Sigmoid colon (tissue), 7 donors: ENCODE measurements at places on chromosomes 4 and X.
A peak's percentile ranks its signal among the peaks of the same experiment; 100 is the strongest.

GRCh38 chrX:20204351-20204750 lies 62.4 kb downstream of the RPS6KA3 start:
- DNase-seq: no peak

GRCh38 chrX:12954981-12955380 lies 19.9 kb upstream of the TMSB4X start:
- no peak for DNase-seq

DNA sequence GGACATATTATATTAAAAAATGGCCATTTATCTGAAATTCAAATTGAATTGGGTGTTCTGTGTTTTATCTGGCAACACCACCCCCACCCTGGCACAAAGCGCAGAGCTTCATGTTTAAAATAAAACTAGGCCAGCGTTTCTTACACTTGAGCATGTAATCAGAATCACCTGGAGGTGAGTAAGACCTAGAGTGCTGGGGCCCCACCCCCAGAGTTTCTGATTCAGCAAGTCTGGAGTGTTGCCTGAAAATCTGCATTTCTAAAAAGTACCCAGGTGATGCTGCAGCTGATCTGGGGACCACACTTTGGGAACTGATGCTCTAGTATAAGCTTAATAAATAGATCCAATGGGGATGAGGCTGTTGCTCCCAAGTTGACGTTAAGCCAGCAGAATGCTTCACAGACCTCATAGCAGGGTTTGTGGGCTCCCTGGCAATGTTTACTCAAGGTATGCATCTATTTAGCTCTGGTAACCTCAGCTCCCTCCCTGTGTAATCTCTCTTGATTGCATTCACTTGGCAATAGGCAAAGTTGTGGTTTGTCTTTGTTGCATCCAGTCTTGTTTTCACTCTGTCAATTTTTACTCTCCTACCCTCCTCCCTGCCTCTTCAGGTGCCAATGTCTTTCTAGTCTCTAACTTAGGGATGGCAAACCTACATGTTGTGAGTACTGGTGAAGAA lies 99.8 kb upstream of the TEX13D start:
- DNase-seq: no peak

- DNase-seq: no peak
Observed at GRCh38 chrX:36436361-36436760, 516.8 kb downstream of the CFAP47 start.

GRCh38 chrX:50905334-50905733 lies 5.2 kb upstream of the BMP15 start:
- no peak for DNase-seq

DNA sequence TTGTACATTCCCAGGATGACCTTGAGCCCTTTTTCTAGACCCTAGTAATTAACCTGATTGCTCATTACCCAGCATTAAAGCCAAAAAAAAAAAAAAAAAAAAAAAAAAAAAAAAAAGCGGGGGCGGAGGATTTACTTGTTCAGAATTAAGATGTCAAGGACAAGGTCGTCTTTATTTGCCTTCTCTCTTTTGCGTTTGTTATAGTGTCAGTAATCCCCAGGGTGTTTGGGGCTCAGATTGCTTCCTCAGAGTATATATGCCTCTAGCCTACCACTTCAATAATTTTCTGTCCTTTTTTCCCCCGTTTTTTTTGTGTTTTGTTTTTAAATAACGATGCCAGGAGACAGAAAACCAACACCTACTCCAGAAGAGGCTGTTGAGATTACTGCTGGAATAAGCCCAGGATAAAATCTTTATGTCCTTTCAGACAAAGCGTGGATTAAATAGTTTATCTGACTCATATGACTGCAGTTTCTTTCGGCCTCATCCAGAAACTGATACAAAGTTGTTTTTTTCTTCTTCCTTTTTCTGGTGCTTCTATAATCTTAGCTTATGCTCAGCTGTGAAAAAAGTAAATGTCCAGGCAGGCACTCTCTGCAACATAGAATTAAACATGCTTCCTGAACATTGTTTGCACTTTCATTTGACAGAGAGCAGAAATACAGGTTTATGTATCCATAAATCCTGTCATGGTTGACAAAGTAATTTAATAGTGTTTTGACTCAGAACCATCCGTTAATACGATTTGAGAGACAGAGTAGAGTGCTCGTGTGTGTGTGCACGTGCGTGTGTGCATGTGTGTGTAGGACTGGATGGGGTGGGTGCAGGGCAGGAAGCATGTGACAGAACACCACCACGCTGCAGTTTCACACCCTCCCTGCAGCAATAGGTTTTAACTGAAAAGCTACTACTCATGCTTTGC lies 138.6 kb downstream of the AFF1 start:
- DNase-seq: peak; percentile 82

GRCh38 chr4:15344041-15344440 lies 83.8 kb upstream of the C1QTNF7 start:
- no peak for DNase-seq

DNA sequence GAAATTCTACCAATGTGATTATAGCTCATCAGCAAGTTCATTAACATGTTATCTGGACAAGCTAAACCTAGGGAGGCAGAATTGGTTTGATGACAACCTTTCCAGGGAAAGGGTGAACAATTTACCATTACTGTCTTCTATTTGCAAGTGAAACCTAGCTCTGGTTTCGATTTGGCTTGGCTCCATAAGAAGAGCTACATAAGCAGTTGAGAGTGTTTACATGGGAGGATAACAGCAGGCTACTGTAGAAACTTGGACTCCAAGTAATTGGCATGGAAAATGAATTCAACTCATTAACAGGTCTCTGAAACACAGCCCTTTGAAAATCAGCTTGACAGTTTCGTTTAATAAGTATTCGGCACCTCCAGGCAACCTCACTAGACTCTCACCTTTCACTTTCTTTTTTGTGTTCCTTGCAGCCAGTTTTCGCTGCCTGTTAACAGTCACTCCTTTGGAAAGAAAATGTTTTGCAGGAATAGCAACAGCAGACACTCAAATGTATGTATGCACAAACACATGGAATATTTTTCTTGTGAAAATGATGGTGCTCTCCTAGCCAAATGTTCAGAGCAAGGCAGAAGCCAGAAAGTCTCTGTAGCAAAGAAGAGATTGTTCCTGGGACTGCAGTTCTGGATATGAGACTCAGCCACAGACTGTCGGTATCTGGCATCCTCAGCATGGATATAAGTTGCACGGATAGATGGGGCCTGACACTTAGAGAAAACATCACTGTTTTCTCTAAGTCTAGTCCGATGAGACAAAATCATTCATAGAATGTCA lies 27.5 kb downstream of the POU3F4 start:
- no peak for DNase-seq

DNA sequence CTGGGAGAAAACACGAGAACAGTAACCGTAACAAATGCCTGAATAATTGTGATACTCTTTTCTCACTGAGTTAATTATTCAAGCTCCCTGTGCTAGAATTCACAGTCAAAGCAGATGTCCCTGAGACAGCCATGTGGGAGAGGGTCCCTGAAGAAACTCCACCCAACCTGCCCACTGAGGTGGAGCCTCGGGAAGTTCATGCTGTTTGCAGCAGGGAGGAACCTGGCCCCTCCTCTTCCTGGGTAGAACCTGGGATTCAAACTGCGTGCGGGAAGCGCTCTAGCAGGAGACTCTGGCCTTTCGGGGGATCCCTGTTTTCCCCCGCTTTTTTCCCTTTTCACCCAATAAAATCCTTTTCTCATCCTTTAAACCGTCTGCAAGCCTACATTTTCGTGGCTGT lies 20.2 kb upstream of the RHOH start:
- DNase-seq: no peak

DNA sequence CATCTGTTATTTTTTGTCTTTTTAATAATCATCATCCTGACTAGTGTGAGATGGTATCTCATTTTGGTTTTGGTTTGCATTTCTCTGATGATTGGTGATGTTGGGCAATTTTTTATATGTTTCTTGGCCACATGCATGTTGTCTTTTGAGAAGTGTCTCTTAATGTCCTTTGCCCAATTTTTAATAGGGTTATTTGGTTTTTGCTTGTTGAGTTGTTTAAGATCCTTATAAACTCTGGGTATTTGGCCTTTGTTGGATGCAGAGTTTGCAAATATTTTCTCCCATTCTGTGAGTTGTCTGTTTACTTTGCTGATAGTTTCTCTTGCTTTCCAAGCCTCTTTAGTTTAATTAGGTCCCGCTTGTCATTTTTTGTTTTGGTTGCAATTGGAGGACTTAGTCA lies 152.1 kb upstream of the MED14 start:
- DNase-seq: no peak

GRCh38 chrX:66200855-66201795 lies 37.1 kb downstream of the HEPH start:
- DNase-seq: no peak

GRCh38 chr4:168509786-168510185 lies 12.9 kb downstream of the PALLD start:
- no peak for DNase-seq

- no peak for DNase-seq
Observed at GRCh38 chr4:74967324-74967723, 34.4 kb downstream of the PARM1 start.

DNA sequence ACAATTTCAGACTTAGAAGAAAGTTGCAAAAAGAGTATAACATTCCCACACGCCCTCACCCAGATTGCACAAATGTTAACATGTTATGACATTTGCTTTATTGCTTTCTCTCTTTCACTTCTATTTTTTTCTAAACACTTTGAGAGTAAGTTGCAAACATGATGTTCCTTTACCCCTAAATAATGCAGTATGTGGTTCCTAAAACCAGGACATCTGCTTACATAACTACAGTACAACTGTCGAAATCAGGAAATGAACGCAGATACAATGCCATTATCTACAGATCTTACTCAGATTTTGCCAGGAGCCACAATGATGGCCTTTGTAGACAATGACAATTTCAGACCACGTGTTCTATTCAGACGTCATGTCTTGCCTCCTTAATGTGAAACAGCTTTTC lies 22.4 kb downstream of the SH3TC1 start:
- DNase-seq: no peak

GRCh38 chr4:100422894-100423293 lies 94.9 kb downstream of the EMCN start:
- no peak for DNase-seq

DNA sequence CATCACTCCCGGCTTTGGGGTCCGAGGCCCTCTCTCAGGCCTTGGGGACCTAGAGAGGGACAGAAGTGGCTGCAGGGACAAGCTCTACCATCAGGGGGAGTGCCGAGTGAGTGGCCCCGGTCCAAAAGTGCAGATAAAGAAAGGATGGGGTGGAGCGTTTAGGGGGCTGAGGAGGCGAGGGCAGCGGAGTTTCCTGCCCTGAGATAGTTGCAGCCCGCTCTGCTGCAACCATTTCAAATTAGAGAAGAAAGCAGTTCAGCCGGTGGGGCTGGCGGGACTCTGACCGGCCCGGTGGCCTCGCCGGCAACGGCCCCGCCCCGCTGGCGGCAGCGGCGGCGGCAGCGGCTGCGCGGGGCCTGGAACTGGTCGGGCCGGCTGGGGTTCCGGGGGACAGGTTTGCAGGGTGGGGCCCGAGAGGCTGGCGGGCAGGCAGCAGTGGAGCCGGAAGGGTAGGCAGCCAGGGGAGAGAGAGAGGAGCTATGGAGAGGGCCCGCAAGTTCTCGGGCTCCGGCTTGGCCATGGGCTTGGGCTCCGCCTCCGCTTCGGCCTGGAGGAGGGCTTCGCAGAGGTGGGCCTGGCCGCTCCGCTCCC lies 7.6 kb downstream of the DLG3 start:
- peak; percentile 79 for DNase-seq

DNA sequence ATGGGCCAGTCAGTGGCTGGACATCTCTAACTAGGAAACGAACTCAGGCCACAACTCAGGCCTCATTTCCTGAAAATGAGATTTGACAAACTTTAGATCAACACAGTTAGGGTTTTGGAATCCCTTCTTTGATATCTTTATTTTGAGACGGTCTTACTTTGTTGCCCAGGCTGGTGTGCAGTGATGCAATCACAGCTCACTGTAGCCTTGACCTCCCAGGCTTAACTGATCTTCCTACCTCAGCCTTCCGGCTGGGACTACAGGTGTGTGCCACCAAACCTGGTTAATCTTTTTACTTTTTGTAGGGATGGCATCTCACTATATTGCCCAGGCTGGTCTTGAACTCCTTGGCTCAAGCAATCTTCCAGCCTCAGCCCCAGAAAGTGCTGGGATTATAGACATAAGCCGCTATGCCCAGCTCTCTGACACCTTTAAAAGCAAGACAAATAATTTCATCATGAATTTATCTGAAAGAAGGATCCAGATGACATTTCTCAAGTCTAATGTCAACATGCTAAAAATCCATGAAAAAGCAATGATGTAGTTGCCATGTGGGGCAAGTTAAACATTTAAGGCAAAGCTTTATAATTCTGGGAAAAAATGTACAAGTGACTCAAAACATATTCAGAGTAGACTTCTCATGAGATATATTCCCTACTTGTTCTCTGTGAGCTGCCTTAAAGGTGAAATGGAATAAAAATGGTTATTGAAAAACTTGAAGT lies 89.1 kb upstream of the CBR4 start:
- DNase-seq: no peak

- no peak for DNase-seq
Observed at GRCh38 chr4:8079031-8079885, 79.4 kb downstream of the ABLIM2 start.

DNA sequence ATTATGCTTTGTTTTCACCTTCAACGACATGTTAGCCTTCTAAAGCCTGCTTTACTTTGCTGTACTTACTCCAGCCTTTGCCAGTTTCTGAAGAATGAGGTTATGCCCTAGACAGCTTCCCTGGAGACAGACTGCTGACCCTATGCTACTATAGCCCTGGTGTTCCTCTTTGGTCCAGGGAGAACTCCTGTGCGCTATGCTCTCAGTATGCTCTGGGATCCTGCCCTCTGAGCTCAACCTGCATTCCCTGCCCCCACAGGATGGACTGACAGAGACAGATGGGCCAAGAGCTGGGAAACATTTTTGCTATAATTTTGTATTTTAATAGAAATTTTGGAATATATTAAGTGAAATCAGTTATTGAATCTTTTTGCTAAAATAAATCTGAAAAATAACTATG lies 425.9 kb downstream of the TMA16 start:
- DNase-seq: no peak

DNA sequence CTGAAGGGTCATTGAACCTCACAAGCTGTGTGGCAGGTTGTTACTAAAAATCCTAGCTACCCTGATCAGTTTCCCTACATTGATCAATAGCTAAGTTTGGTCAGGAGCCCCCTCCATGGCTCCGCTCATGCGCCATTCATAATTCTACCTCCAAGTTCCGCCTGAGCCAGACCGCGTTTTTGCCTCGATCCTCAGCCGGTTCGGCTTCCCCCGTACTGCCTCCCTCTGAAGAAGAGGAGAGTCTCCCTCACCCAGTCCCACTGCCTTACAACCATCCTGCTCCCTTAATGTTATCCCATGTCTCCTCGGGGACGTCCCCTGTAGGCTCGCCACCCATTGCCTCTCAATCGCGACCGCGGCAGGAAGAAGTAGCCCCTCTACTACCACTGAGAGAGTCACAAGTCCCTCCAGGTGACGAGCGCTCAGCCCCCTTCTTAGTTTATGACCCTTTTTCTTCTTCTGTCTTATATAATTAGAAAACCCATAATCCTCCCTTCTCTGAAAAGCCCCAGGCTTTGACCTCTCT lies 158.2 kb downstream of the DEFB131A start:
- no peak for DNase-seq

DNA sequence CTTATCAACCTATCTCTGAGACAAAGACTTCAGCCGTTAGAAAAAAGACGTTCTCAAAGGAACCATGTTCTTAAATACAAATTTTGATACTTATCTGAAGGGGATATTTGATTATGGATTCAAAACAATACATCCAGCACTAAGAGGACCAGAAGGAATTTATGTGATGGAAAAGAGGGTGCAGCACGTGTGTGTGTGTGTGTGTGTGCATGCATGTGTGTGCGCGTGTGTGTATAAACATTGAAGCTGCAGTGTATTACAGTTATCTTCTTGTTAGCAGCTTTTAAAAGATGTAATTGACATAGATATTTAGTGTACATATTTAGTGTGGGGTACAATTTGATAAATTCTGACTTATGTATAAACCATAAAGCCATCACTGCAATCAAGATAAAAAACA lies 44.9 kb downstream of the ANK2 start:
- DNase-seq: no peak
